Stimulated activated CD4-positive, alpha-beta T cell treated with anti-CD3 and anti-CD28 coated beads, Interleukin-1b, Interleukin-23, amount 100 ng/mL, for 4 hours (primary cell): ENCODE measurements at places on chromosomes 2 and 18.

GRCh38 chr2:53672881-53673522 lies 94.6 kb upstream of the CHAC2 start:
- DNase-seq = no peak

GRCh38 chr2:150043172-150043500 lies 444.3 kb downstream of the RND3 start:
- no peak for DNase-seq

- DNase-seq = peak; percentile 14
These were observed 256.7 kb downstream of the HDAC4 start for GRCh38 chr2:239143858-239144712.

DNA sequence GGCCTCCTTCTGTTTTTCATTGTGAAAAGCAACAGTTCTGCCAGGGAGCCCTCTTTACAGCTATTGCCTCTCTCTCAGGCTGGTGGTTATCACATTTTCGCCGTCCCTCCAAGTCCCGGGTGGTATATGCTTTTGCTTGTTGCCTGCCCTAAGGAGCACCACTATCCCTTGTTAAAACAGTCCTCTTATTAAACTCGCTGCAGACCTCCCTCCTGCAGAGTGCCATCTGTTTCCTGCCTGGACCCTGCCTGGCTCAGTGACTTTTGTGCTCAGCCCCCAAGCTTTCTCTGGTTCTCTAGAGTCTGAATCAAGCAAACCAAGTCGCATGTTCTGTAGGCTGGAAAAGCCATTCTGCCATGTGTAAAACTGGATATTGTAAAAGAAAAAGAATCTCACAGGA lies 72.1 kb upstream of the FHL2 start:
- DNase-seq = no peak
